ENCODE measurements at places on chromosomes 16 and 17.
A peak's percentile ranks its signal among the peaks of the same experiment; 100 is the strongest.

DNA sequence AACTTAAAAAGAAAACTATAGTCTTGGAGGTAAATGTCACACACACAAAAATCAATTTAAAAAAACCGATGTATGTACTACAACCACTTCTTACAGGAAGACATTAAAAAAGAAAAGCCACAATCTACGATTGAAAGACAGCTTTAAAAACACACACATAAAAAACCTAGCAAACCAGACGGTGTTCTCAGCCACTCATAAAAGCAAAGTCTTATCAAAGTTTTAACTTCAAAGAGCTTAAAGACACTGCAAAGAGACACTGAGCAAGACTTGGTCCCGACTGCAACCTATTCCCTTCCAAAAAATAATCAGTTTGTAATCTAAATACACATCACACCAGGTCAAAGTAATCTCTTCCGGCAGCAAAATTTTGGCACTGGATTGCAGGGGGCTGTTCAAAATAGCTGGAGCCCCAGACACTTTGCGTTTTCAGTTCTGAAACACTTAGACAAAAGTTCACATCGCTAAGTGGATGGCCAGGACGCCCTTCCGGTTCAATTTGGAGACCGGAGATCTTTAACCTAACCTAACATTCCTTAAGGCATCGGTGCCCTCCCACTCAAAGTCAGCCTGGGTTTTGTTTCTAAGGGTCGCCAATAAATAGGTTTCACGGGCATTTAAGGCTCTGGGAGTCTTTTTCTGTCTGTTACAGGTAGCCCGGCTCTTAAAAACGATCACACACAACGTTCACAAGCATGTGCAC, 2.6 kb downstream of the ZCCHC14 start:
- DNase-seq = no peak

GRCh38 chr16:77574867-77575624, 140.2 kb upstream of the ADAMTS18 start:
- DNase-seq = no peak

- no peak for DNase-seq
Observed at GRCh38 chr17:29084541-29085146, 41.7 kb downstream of the PIPOX start.

DNA sequence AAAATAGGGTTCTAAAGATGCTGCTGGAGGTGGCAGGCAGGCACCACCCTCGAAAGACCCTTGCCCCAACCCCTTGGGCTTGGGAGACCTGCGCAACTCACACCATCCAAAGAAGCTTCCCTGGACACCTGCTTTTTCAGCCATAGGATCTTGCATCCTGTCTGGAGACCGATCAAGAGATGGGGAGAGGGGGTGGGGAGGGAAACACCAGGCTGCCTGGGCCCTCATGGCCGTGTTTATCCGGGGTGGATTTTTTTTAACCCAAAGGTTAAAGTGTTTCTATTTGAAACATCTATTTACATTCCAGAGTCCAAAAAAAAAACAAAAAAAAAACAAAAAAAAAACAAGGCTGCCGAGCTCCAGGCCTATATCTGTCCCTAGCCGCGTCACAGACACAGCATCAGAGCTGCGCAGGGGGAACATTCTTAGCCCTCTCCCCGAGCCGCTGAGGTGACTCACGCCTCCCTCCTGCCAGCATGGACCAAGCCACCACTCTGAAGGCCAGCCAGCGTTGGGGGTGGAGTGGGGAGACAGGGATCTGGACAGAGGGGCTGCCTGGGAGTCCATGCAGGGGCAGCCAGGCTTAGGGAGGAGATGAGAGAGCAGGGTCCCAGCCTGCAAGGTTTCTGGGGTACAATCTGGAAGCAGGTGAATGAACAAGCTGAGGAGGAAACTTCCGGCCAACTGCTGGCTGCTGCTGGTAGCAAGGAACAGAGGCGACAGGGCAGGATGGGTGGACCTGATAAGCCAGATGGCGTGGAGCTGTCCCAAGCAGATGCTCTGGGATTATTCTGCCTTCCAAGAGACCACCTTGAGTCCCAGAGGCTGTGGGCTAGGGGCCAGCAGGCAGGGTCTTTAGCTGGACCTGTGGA, 14.8 kb downstream of the HDAC5 start:
- no peak for DNase-seq

- no peak for DNase-seq
Observed at GRCh38 chr16:86011532-86011931, 112.6 kb downstream of the IRF8 start.

GRCh38 chr17:77929180-77929564, 29.3 kb upstream of the TNRC6C start:
- DNase-seq = no peak

GRCh38 chr16:84889066-84889465, 69.3 kb downstream of the CRISPLD2 start:
- DNase-seq = no peak

GRCh38 chr16:56728027-56728426, 1.9 kb upstream of the NUP93 start:
- no peak for DNase-seq

- no peak for DNase-seq
Observed at GRCh38 chr16:57106767-57107166, 14.4 kb downstream of the CPNE2 start.

GRCh38 chr17:35763767-35764122, 3.1 kb downstream of the C17orf50 start:
- DNase-seq = no peak

GRCh38 chr17:74773871-74774286, 2.3 kb downstream of the NAT9 start:
- DNase-seq = no peak

DNA sequence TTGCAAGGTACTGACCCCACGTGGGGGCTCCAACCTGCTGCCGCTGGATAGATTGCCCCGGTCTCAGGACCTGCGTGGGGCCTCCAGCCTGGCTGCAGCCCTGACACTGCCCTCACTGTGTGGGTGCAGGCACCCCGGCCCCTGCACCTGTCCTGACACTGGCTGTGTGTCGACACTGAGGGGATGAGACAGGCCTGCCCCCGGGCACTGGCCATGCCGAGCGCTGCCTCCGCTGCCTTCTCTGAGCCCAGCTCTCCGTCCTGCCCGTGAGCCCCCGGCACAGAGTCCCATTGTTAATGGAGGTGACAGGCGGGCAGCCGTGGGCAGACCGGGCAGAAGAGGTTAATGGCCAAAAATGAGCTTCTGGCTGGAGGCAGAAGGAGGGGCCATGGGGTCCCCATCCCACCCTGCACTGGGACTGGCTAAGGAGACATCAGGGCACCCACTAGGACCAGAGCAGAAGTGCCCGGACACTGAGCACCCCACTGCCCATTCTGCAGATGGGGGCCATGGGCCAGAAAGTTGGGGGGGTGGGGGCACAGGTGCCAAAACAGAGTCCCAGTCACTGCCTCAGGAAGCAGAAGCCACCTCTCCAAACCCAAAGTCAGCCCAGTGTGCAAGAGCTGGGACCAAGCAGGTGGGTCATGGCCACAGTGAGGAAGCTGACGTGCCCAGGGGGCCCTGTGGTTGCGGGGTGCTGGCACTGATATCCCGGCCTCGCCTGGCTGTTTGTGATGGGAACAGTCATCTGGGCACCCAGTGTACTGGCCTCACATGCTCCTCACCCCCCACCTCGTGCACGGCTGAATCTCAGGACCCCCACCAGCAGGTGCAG, 2.5 kb upstream of the PRR35 start:
- DNase-seq = no peak

DNA sequence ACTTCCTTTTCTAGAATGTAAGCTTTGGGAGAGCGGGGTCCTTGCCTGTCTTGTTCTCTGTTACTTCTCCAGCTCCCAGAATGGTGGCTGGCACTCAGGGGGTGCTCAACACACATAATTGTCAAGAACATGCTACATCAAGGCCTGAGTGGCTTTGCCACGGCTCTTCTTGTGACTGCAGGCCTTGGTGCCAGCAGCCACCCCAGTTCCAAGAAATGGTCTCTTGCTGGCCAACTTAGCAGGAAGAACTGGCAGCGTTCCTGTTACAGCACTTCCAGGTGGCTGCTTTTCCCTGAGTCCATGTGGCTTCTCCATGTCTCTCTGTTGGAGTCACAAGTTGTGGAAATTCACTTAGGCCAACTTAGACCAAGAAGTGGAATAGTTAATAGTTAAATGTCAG, 36.1 kb downstream of the PRKCB start:
- no peak for DNase-seq

GRCh38 chr16:31874366-31875111, 932 bp downstream of the ZNF267 start:
- DNase-seq = peak; percentile 59

- DNase-seq = no peak
Observed at GRCh38 chr17:17200311-17200710, 5.8 kb downstream of the PLD6 start.

- DNase-seq = peak; percentile 1
Observed at GRCh38 chr17:15106540-15106939, 158.6 kb downstream of the PMP22 start.

GRCh38 chr16:10171221-10171620, 11.0 kb downstream of the GRIN2A start:
- DNase-seq = no peak

- peak; percentile 100 for DNase-seq
Observed at GRCh38 chr17:40499551-40500189, 1.8 kb downstream of the TNS4 start.

DNA sequence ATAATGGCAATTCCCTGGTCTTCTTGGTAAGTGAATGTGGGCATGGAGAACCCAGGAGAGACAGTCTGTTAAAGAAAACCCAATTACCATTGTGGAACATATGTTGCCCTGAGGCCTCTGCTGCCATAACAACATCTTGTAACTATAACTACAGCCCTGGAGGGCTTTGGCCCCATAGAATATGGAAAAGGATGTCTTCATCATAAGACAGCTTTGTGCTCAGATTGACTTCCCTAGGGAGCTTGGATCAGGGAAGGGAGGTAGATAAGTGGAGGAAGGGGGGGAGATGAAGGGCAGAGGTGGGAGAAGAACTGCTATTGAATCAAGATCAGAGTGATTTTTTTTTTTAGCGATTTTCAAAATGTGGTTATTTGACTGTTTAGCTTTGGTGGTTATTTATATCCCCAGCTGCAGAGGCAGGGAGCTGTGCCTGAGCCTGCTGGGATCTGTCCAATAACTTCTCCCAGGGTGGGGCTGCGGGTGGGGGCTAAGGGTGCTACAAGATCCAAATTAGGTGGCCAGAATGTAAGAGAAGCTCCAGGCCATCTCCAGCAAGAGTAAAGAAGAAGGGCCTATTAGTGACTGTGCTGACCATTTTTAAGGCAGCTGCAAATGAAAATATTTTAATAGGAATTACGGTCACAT, 5.3 kb upstream of the KAT7 start:
- DNase-seq = no peak

DNA sequence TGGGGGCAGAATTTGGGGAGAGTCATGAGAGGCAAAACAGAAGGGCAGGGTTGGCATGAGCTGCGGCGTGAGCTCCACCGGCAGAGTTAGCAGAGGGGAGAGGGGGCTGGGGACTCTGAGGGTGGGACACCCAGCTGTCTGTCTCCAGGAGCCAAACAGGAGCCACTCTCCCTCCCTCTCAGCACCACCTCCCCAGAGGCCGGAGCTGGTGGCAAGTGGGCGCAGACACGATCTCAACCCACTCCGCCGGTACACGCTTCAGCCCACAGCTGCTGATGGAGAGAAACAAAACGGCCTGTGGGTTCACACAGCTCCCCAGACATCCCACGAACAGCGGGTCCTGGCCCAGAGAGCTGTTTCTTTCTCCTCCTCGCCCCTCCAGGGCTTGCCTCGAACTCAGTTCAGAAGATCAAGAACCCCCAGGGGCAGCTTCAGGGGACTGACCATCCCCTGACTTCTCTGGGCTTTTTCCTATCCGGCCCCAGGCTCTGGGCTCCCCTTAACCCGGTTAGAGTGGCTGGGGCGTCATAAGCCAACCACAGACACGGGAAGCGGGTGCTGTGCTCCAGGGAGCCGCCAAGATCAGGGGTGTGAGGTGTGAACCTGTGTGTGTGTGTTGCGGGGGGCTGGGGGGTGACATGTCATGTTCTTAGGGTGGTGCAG, 7.6 kb downstream of the RHBDF2 start:
- DNase-seq = no peak

DNA sequence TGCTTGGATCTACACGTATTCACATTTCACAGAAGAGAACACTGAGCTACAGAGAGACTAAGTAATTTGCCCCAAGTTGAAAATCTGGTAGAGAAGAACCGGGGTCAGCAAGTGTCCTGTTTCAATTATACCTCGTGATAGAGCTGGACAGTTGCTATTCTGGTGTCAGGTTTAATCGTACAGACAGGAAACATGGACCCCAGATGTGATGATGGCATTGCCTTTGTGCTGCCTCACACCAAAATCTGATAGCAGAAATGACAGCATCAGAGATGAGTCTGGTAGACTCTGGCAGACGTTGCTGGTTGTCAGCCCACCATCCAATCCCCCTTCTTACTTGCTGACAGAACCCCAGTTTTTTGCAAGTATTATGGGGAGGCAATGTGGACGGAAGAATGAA, 112.1 kb upstream of the FOXF1 start:
- DNase-seq = no peak

DNA sequence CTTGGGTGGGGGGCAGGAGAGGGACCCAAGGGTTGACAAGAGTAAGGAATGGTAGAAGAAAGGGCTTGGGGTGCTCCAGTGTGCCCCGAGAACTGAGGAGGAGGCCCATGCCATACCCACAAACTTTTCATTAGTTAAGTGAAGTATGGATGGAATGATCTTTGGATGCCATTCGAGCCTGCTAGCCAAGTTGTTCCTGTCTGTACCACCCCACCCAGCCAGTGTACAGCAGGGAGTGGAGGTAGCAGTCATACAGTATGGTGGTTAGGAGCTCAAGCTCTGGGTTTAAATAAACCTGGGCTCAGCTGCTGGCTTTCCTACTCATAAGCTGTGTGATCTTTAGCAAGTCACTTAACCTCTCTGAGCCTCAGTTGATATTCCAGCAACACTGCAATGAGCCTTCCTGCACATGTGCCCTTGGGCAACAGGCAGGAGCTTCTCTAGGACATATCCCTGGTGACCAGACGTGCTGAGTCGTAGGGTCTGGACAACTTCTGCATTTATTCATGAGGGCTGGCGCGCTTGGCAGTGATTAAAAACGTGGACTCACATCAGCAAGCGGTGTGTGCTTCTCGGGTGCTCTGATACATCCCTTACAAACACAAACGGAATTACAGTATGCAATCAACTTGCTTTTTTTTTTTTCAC, 22.9 kb downstream of the ITPRIPL2 start:
- no peak for DNase-seq

- no peak for DNase-seq
Observed at GRCh38 chr17:69630056-69630635, 215.6 kb downstream of the MAP2K6 start.

DNA sequence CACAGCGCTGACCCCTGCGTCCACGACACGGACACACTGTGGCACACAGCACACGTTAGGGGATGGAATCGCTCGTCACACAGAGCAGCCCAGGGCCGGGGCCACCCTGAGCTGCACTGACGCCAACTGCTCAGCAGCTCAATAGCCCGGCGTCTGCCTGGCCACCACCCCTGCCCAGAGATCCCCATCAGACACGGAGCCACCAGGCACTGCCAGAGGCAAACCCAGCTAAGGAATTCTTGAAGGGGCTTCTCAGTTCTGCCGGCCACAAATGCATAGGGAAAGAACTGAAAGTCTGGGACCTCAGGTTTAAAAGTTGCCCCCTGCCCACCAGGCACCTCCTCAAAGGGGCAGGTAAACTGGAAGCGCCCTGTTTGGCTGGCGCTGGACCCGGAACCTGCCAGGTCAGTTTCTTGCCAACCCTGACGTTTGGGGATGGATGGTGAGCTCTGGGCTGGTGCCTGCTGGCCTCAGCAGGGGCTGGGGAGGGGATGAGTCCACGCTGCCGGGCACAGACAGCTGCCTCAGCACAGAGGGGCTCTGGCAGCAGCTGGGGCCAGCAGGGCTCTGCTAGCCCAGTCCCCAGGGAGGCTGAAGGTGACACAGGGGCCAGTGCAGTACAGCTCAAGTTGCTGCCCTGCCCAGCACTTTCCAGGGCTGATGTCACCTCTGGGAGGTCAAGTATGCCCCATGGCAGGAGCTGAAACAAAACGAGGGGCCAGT, 33.2 kb downstream of the TIMM22 start:
- no peak for DNase-seq

GRCh38 chr17:17713839-17714238, 32.6 kb downstream of the RAI1 start:
- DNase-seq = peak; percentile 27

All from Calu3 (cell line).